Activated gamma-delta T cell (primary cell): ENCODE measurements at places on chromosomes 13 and 19.

DNA sequence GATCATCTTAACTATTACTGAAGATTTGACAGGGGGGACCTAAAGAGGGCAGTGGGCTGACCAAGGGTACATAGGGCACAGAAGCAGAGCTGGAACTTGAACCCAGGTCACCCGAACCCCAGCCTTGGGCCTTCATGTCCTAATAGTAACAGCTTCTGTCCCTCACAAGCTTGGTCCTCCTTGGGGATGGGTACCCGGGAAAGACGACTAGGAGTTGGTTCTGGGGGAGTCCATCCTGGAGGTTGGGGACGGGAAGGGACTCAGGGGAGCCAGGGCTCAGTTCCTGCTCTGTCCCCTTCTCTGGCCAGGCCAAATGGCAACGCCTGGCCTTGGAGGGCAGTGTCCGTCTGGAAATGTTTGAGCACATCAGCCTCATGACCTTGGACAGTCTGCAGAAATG is 39.6 kb upstream of the CYP4F8 start:
- no peak for DNase-seq

DNA sequence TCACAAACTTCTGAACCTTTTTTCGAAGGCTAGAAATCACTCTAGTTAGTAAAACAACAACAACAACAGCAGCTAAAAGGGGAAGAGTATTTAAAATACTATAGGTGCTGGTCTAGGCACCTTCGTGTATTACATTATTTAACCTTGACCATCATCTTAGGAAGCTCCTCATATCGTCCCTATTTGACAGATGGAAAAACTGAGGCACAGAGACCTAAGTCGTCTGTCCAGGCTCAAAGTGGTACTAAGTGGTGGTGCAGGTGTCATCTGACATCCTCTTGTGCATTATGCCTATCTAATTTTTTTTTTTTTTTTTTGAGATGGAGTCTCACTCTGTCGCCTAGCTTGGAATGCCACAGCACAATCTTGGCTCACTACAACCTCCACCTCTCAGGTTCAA is 29.1 kb downstream of the CATSPERD start:
- DNase-seq = no peak

DNA sequence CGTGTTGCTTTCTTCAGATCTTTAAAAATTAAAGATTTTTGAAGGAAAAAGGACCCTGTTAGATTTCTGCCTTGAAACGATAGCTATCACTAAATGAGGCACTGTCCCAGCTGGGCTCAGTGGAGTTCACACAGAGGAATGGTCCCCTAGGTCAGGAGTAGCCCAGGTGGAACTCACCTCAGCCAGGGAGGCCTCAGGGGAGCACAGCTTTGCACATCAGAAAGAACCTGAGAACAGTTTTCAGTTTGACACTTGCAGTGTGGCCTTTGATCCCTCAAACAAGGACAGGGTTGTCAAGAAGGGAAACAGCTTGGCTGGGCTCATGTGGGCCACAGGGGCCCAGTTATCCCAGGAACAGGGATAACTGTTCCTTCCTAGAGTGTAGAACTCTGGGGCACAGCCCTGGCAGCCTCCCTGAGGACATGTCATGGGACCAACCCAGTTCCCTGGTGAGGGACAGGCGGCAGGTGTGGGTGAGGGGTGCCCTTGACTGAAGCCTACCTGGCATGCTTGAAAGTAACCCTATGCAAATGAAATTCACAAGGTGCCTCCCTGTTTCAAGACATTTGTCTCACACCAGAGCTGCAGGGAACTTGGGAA is 59.4 kb downstream of the CHST8 start:
- DNase-seq = no peak

GRCh38 chr19:6674868-6675305 is 4.9 kb upstream of the TNFSF14 start:
- peak; percentile 54 for DNase-seq

DNA sequence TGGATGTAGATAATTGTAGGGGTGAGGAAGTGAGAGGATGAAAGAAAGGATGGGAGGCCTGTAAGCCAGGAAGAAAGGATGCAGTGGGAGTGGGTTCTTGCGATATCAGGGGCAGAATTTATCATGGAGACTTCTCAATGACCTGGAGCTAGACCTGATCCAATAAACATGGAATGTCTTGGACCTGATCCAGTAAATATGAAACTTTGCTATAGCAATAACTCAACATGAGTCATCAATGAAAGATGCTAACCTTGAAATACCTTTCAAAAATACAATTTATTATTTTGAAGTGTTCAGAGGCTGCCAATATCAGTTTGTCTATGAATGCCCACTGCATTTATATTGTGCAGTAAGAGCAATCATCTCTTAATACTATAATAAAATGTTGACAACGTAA is 279.5 kb downstream of the POU4F1 start:
- DNase-seq = no peak

- DNase-seq = no peak
Measured at GRCh38 chr13:113394339-113394640, 30.4 kb upstream of the GRTP1 start.

DNA sequence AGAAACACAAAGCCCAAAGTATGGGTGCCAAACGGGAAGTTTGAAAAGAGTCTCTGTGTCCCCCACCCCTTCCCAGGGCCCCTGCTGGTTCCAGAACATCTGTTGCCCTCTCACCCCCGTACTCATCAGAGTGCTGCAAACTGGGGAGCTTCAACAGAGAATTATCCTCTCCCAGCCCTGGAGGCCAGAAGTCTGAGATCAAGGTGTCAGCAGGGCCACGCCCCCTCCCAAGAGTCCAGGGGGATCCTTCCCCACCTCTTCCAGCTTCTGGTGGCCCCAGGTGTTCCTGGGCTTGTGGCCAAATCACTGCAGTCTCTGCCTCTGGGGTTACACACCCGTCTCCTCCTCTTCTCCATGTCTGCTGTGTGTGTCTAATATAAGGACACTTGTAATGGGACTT is 183.4 kb downstream of the PTPRS start:
- no peak for DNase-seq

DNA sequence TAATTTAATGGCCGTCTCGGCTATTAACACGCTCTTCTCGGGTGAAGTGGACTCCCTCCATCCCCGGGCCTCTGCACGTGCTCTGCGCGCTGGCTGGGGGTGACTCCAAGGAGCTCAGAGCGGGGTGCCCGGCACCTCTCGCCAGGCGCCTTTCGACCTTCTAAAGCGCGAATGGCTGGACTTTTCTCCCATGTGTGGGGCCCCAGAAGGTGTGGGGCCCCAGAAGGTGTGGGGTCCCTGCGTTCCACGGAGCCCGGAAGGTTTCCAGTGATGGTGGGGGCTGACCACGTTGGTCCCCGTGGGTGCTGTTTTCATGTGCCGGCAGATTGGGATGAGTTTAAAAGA is 3.3 kb upstream of the ALOX5AP start:
- DNase-seq = no peak

DNA sequence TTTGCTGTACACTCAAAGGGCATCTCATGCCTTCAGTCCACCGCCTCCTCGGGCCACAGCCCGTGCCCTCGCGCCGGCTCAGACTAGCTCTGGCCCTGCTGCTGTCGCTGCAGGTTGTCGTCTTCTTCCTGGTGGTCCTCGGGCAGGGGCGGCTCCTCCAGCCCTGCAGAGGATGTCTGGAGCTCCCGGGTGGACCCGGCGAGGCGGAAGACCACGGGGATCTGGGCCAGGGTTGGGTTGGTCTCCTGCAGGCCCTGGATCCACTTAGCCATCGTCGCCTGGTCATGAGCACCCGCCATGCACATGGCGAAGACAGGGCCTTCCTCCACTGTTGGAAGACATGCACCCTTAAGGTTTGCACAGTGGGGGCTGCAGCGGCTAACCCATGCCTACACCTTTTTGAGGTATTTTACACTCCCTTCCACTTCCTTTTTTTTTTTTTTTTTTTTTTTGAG is 489 bp upstream of the ZNF653 start:
- DNase-seq = no peak

- DNase-seq = no peak
Measured at GRCh38 chr19:14149509-14149994, 13.2 kb upstream of the ASF1B start.

- no peak for DNase-seq
Measured at GRCh38 chr13:39494006-39494405, 109.0 kb downstream of the LHFPL6 start.

DNA sequence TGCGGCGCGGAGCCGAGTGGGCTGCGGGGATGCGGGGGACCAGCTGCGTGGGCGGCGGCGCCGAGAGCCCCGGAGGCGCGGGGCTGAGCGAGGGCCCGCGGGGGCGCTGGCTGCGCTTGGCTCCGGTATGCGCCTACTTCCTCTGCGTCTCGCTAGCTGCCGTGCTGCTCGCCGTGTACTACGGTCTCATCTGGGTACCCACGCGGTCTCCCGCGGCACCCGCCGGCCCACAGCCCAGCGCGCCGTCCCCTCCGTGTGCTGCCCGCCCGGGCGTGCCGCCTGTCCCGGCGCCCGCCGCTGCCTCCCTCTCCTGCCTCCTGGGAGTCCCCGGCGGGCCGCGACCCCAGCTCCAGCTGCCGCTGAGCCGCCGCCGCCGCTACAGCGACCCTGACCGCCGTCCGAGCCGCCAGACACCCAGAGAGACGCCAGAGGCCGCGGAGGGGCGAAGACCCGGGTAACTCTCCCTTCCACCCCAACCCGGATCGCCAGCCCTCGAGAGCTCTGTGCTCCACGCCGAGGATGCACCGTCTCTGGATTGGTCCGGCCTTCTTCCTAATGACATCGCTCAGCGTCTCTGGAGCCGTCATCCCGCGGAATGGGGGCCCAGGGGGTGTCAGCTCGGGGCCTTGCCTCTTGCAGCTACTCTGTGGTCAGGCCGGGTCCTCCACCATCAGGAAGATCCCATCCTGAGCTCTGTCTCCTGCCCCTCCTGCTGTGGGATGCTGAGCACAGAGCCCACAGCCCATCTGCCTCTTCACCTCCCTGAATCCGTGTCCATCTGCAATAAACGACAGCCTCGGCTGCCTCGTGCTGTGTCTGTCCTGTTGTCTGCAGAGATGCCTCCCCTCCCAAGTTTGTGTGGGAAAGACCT is 441 bp downstream of the INAFM1 start:
- DNase-seq = no peak

GRCh38 chr19:4482721-4483364 is 10.7 kb downstream of the HDGFL2 start:
- DNase-seq = no peak

GRCh38 chr13:38577048-38577447 is 109.8 kb upstream of the FREM2 start:
- DNase-seq = no peak

DNA sequence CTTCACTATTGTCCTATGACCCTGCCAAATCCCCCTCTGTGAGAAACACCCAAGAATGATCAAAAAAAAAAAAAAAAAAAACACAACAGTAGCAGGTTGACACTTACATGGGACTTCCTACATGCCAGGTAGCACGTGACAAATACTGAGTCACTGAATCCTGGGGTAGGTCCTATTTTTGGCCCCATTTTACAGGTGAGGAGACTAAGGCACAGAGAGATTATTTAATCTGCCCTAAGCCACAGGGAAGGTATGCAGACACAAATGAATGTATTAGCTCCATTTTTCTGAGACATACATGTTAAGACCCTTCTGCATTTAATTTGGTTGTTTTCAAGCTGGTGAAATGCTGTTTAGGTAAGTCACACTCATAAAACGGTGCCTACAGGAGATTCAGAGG is 15.7 kb downstream of the ZNF575 start:
- DNase-seq = no peak

DNA sequence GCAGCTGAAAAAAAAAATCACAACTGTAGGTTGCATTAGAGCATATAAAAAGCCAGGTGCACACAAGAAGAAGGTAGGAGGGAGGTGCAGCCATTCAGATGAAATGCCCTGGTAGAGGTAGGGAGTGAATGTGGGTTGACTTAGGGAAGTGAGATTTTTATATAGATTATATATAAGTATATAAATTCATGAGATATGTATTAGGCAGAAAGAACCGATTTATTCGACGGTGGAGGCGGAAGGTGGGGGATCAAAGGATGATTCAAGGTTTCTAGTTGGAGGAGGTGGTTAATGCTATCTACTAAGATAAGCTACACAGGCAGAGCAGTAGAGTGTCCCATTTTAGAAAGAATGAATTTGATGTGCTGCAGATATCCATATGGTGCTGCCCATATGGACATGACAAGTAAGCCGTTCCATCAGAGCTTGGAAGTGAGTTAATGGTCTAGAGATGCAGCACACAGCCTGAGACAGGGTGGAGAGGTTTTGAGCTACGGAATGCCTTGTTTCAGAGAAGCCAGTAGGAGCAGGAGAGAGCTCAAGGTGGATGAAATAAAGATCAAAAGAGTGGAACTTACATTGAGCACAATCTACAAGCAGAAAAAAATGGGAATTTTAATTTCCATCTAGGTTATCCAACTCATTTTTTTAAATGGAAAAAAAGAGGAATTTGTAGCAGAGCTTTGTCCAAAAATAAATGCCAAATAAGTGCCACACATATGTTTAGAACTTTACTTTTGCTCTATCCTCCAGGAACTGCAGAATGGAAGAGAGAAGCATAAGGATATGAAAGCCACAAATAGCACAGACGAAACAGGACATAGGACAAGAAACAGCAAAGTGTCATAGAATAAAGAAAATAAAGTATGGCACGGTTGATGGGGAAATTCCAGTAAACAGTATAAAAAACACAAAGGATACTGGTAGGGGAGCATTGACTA is 177.3 kb downstream of the PCDH9 start:
- no peak for DNase-seq

GRCh38 chr13:24925318-24926231 is 161.6 kb downstream of the RNF17 start:
- DNase-seq = no peak
